Panc1 (cell line): ENCODE measurements at places on chromosomes 7 and 10.

GRCh38 chr7:94391726-94392392, 2.8 kb upstream of the COL1A2 start:
- no peak overlapping the region for H3K27ac ChIP-seq
- H3K4me3 ChIP-seq = no peak overlapping the region
- H3K36me3 ChIP-seq = no peaks in the 10 kb centered on the region
- H3K27me3 ChIP-seq = no peaks in the 10 kb centered on the region
- H3K4me1 ChIP-seq = no peaks in the 10 kb centered on the region

DNA sequence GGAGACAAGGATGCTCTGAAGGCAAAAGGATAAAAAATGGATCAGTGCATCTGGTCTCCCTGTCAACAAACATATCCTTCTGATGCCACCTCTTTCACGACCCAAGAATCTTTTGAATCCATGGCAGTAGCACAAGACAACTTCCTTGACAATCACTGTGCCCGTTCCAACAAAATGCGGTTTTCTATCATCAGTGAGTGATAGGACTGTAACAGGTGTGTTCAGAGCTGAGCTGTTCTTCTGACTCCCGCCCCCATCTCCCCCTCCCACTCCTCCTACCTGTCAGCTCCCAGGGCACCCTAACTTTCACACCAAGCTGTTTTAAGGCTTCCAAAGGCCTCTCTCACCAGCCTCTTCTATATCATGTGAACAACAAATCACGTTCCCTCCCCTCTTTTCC, 74.8 kb downstream of the PARD3 start:
- H3K4me3 ChIP-seq = peak overlapping the region; percentile 19
- no peak overlapping the region for H3K27ac ChIP-seq
- H3K4me1 ChIP-seq = peaks cover 5% of the 10 kb centered on the region; the same call in 1 of the 2 replicates
- H3K36me3 ChIP-seq = no peaks in the 10 kb centered on the region
- no peak for DNase-seq
- no peaks in the 10 kb centered on the region for H3K27me3 ChIP-seq

GRCh38 chr7:103919272-103919868, 70.1 kb downstream of the RELN start:
- H3K27me3 ChIP-seq = no peaks in the 10 kb centered on the region
- H3K36me3 ChIP-seq = no peaks in the 10 kb centered on the region
- no peak overlapping the region for H3K4me3 ChIP-seq
- no peak overlapping the region for H3K27ac ChIP-seq

DNA sequence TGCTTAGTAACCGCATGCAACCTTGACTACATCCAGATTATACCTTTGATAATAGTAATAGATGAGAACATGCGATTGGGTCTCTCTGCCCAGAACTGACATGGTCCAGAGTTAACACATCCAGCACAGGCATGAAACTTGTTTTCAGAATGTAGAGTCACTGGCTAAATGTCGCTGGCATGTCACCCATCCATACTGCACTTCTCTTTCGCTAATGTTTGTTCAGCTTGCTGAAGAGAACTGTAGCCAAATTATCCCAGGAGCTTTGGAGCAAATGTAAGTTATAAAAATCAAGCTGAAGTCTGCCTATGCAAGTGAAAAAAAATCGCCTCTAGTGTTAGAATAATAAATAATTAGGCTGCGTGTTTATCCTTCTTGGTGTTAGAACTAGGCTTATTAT, 98.2 kb downstream of the PRTFDC1 start:
- no peaks in the 10 kb centered on the region for H3K27me3 ChIP-seq
- peaks cover 7% of the 10 kb centered on the region for H3K4me1 ChIP-seq
- DNase-seq = no peak
- H3K36me3 ChIP-seq = no peaks in the 10 kb centered on the region
- H3K4me3 ChIP-seq = no peak overlapping the region
- H3K27ac ChIP-seq = no peak overlapping the region

- H3K4me3 ChIP-seq = no peak overlapping the region
- DNase-seq = no peak
- H3K36me3 ChIP-seq = no peaks in the 10 kb centered on the region; the same call in 1 of the 2 replicates
- no peak overlapping the region for H3K27ac ChIP-seq
- H3K4me1 ChIP-seq = no peaks in the 10 kb centered on the region
Measured at GRCh38 chr10:96986200-96986856, 154.2 kb downstream of the LCOR start.

DNA sequence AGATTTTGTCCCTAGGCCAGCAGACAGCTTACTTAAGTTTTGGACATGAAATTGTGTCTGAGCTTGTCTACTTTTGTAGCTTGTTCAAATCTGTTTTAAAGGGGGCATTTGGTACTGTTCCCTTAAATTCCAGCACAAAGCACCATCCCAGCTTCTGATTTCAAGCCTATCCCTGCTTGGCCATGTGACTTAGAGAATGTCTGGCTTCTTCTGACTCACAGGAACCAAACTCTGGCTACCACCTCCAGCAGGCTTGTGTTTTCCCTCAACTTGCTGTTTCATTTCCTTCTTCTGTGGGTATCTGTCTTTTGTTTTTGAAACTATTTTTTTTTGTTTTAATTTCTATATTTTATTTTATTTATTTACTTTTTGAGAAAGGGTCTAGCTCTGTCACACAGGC, 97.9 kb upstream of the FZD8 start:
- H3K4me3 ChIP-seq = no peak overlapping the region
- H3K27me3 ChIP-seq = no peaks in the 10 kb centered on the region; the same call in 1 of the 2 replicates
- H3K27ac ChIP-seq = no peak overlapping the region
- no peaks in the 10 kb centered on the region for H3K4me1 ChIP-seq
- H3K36me3 ChIP-seq = no peaks in the 10 kb centered on the region
- DNase-seq = no peak

DNA sequence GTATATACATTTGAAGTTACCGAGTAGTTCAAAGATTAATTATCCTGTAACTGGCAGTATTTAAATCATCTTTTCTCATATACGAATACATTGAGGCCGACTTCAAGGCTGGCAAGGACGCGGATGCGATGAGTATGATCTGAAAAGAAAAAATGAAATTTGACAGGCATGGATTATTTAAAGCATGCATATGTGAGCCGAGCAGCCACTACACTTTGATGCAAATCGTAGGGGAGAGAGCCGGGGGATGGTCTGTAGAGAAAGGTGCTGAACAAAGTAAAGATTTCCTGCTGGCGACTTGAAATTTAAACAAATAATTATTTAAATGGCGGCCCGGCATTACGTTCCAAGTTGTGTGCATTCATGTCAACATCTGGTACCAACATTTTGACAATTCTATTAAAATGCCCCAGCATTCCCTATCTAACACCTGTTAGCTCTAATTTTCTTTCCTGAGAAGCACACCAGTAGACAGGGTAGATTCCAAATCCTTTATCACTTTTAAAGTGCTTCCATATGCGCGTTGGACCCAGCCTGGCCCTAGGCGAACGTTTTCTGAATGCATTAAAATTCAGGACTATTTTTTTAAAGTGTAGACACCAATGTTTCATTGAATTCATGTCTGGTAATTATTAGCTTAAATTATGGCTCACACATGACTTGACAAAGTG, 188.7 kb downstream of the EMX2 start:
- no peaks in the 10 kb centered on the region for H3K4me1 ChIP-seq
- no peaks in the 10 kb centered on the region for H3K36me3 ChIP-seq
- H3K27me3 ChIP-seq = peaks cover 9% of the 10 kb centered on the region
- no peak for DNase-seq
- H3K4me3 ChIP-seq = no peak overlapping the region

DNA sequence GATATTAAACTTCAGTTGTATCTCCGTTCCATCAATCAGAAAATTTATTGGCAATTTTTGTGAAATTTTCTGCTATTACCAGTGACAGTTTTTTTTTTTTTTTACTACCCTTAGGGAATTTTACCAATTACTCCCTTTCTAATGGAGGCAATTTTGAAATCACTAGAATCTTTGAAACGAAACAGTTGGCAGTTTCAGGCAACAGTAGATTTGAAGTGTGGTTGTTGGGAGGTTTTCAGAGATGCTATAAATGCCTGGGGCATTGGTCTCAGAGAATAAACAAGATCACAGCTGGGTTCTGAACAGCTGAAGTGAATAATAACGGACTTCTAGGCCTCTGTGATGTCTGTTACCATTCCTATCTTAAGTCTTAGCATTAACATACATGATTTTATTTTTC, 535.9 kb upstream of the POT1 start:
- no peak overlapping the region for H3K27ac ChIP-seq
- H3K4me1 ChIP-seq = no peaks in the 10 kb centered on the region
- H3K36me3 ChIP-seq = no peaks in the 10 kb centered on the region
- no peak overlapping the region for H3K4me3 ChIP-seq

DNA sequence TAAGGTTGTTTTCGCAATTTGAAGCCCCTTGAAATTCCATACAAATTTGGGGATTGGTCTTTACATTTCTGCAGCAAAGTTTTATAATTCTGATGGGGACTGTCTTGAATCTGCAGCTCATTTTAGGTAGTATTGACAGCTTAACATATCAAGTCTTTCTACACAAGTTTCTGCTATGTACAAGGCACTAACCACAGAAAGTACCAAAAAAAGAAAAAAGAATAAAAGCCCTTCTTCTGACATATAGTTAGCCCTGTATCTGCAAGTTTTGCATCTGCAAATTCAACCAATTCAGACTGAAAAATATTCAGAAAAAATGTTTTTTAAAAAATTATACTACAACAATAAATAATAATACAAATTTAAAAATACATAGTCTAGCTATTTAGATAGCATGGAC, 15.3 kb downstream of the POT1 start:
- no peak for DNase-seq
- no peak overlapping the region for H3K27ac ChIP-seq
- H3K4me1 ChIP-seq = no peaks in the 10 kb centered on the region
- no peaks in the 10 kb centered on the region; the same call in 1 of the 2 replicates for H3K36me3 ChIP-seq
- no peak overlapping the region for H3K4me3 ChIP-seq

- H3K4me1 ChIP-seq = no peaks in the 10 kb centered on the region
- DNase-seq = no peak
- no peaks in the 10 kb centered on the region; the same call in 1 of the 2 replicates for H3K27me3 ChIP-seq
- H3K36me3 ChIP-seq = no peaks in the 10 kb centered on the region
- no peak overlapping the region for H3K27ac ChIP-seq
Measured at GRCh38 chr10:49662169-49662830, 17.2 kb upstream of the C10orf53 start.

DNA sequence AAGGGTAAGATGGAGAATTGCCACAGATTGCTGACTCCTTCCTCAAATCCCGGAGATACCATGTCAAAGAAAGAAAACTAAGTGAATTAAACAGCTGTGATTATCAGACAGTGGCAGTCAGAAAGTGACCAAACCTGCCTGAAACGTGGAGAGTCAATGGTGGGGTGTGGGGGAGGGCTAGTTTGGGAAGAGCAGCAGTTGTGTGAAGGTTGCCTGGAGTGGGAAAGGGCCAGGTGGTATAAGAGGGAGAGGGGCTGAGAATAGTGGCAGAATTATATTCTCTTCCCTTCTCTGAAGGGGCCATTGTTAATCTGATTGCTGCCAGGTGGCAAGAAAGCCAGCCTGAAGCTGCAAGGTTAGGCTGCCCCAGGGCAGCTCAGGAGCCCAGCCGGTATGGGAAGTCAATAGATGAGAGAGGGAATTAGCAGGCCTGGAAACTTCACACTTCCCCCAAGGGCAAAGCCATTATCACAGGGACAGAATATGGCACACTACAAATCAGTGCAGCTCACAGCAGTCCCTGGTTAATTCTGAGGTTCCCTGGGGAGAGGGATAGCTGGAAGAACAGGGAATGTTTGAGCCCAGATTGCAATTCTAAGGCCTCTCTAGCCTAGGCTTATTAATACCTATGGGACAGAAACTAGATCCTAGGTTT, 83.9 kb upstream of the ITGB1 start:
- no peak for DNase-seq
- no peaks in the 10 kb centered on the region for H3K27me3 ChIP-seq
- peak overlapping the region; percentile 67 for H3K27ac ChIP-seq

- DNase-seq = no peak
- H3K27me3 ChIP-seq = peaks cover 23% of the 10 kb centered on the region
- no peak within 1 kb of the TSS for H3K27ac ChIP-seq
- no peak within 1 kb of the TSS for H3K4me3 ChIP-seq
- no peaks in the 10 kb centered on the region; the same call in 1 of the 2 replicates for H3K36me3 ChIP-seq
Measured at GRCh38 chr7:28958235-28958979, at the start of gene TRIL. TRIL (minus strand) TSS chr7:28958330; CDS start chr7:28958046, 284 bp downstream.

- H3K4me1 ChIP-seq = no peaks in the 10 kb centered on the region; the same call in 1 of the 2 replicates
- H3K36me3 ChIP-seq = no peaks in the 10 kb centered on the region
- H3K4me3 ChIP-seq = no peak overlapping the region
- H3K27me3 ChIP-seq = no peaks in the 10 kb centered on the region
- DNase-seq = peak; percentile 67
Measured at GRCh38 chr10:35300063-35300699, 36.1 kb upstream of the CCNY start.

DNA sequence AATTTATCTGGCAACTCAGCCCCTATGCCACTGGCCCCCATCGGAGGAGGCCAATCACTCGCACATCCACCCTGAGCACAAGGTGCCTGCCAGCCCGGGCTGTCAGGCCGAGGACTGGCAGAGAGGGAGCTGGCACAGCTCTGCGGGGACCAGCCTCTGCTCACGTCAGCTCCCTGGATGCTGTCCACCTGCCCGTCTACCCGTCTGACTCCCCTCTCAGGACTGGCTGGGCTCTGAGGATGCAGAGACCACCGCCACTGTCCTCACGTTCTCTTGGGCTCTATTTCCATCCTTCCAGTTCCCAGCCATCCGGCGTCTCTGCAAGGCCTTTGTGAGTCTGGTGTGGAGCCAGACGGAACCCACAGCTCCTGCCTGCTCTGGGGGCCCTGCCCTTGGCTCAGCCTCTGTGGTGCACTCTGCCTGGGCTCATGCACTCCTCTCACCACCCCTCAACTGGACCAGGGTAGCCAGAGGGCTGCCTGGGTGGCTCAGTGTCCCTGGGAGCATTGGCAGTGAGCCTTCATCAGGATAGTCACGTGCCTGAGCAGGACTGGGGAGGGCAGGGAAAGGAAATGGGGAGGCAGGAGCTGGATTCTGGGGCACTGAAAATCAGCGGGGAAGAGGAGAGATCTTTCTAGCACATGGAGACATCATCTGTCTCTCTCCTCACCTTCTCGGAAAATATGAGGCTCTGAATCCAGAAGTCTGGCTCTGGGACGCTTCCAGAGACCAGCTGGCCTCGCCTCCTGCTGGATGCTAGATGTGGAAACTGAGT, 38.0 kb upstream of the PCBD1 start:
- no peaks in the 10 kb centered on the region for H3K4me1 ChIP-seq
- peaks cover 12% of the 10 kb centered on the region for H3K27me3 ChIP-seq
- H3K4me3 ChIP-seq = no peak overlapping the region
- no peak for DNase-seq
- H3K36me3 ChIP-seq = no peaks in the 10 kb centered on the region
